ENCODE measurements at places on chromosomes 13 and 19. TPM values are rescaled to one million over a fixed set of nuclear protein-coding genes. Genes with fewer than 3 reads are reported as not detected.

GRCh38 chr19:2062389-2062729, 11.3 kb upstream of the MKNK2 start:
- no peaks in the 10 kb centered on the region for H3K36me3 ChIP-seq
- no peak for DNase-seq
- no peak overlapping the region for H3K27ac ChIP-seq
- no peaks in the 10 kb centered on the region for H3K27me3 ChIP-seq
- H3K4me3 ChIP-seq, result no peak overlapping the region

DNA sequence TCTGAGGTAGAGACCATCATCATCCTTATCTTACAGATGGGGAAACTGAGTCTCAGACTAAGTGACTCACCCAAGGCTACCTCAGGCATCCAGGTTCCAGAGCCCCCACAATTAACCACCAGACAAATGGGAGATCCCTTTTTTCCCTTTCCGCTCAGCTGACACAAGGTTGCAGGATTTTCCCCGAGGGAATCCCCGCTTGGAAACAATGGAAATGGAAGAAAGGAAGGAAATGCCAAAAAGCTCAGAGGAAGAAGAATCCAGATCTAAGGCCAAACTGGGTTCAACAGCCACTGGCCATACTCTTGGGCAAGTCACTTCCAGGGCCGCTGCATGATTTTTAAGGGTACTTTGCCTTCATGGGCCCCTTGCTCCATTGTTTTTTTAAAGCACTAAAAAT, 1.6 kb downstream of the ZNF71 start:
- H3K27me3 ChIP-seq, result no peaks in the 10 kb centered on the region
- H3K27ac ChIP-seq, result no peak overlapping the region
- H3K4me3 ChIP-seq, result no peak overlapping the region
- no peak for DNase-seq
- H3K4me1 ChIP-seq, result peaks cover 11% of the 10 kb centered on the region

GRCh38 chr13:112740502-112741131, 50.8 kb downstream of the ATP11A start:
- H3K4me1 ChIP-seq, result peaks cover 7% of the 10 kb centered on the region
- H3K4me3 ChIP-seq, result no peak overlapping the region
- peaks cover 6% of the 10 kb centered on the region for H3K27me3 ChIP-seq
- DNase-seq, result peak; percentile 55
- H3K36me3 ChIP-seq, result no peaks in the 10 kb centered on the region
- H3K27ac ChIP-seq, result no peak overlapping the region

FAM124A gene
- 1.1 TPM for total RNA-seq

GRCh38 chr19:50344661-50345318, 15.6 kb upstream of the KCNC3 start:
- no peak overlapping the region for H3K4me3 ChIP-seq
- no peaks in the 10 kb centered on the region for H3K27me3 ChIP-seq
- no peaks in the 10 kb centered on the region for H3K36me3 ChIP-seq
- no peaks in the 10 kb centered on the region for H3K4me1 ChIP-seq
- H3K27ac ChIP-seq, result no peak overlapping the region
- DNase-seq, result no peak

GRCh38 chr19:14135355-14135754, 1.0 kb downstream of the ASF1B start:
- H3K27me3 ChIP-seq, result no peaks in the 10 kb centered on the region
- DNase-seq, result no peak
- peak overlapping the region; percentile 68 for H3K4me3 ChIP-seq
- H3K4me1 ChIP-seq, result peaks cover 8% of the 10 kb centered on the region

ZNF99 gene
- not detected for total RNA-seq

- no peaks in the 10 kb centered on the region for H3K27me3 ChIP-seq
- DNase-seq, result peak; percentile 85
Observed at GRCh38 chr19:47682939-47683338, 30.3 kb upstream of the EHD2 start.

GRCh38 chr19:27657271-27658051, 1555.5 kb downstream of the UQCRFS1 start:
- H3K27me3 ChIP-seq, result no peaks in the 10 kb centered on the region
- H3K36me3 ChIP-seq, result no peaks in the 10 kb centered on the region
- H3K27ac ChIP-seq, result no peak overlapping the region
- H3K4me3 ChIP-seq, result no peak overlapping the region
- H3K4me1 ChIP-seq, result no peaks in the 10 kb centered on the region
- DNase-seq, result no peak

TJP3 gene
- total RNA-seq, result 2.0 TPM

CEACAM6 gene
- total RNA-seq, result not detected

GRCh38 chr19:29048873-29049272, 164.1 kb downstream of the UQCRFS1 start:
- no peaks in the 10 kb centered on the region for H3K4me1 ChIP-seq
- H3K27me3 ChIP-seq, result no peaks in the 10 kb centered on the region
- H3K36me3 ChIP-seq, result no peaks in the 10 kb centered on the region
- no peak overlapping the region for H3K4me3 ChIP-seq
- no peak overlapping the region for H3K27ac ChIP-seq
- DNase-seq, result no peak

GRCh38 chr13:32581177-32581786, 5.0 kb upstream of the PDS5B start:
- H3K36me3 ChIP-seq, result no peaks in the 10 kb centered on the region
- peaks cover 4% of the 10 kb centered on the region for H3K4me1 ChIP-seq
- peak; percentile 4 for DNase-seq
- no peak overlapping the region for H3K4me3 ChIP-seq
- no peak overlapping the region for H3K27ac ChIP-seq

DNA sequence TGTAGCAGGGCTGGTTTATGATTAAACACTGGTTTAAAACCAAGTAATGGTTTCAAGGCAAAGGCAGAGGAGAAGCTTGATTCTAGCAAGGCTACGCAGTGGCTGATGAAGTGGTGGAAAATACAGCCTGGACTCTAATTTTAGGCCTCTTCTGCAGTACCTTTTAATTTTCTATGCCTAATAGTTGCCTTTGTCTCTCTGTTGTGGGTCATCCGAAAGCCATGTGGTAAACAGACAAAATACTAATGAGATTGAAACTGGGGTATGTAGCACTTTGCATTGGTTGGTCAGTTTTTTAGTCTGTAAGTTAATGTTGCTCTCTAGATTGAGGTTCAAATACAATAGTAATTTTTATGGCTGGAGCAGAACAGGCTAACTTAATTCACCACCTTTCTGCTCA, 3.3 kb downstream of the LMO7 start:
- H3K4me3 ChIP-seq, result peak overlapping the region; percentile 95
- DNase-seq, result no peak
- no peaks in the 10 kb centered on the region for H3K27me3 ChIP-seq
- peaks cover 18% of the 10 kb centered on the region for H3K4me1 ChIP-seq
- peaks cover 16% of the 10 kb centered on the region for H3K36me3 ChIP-seq

DNA sequence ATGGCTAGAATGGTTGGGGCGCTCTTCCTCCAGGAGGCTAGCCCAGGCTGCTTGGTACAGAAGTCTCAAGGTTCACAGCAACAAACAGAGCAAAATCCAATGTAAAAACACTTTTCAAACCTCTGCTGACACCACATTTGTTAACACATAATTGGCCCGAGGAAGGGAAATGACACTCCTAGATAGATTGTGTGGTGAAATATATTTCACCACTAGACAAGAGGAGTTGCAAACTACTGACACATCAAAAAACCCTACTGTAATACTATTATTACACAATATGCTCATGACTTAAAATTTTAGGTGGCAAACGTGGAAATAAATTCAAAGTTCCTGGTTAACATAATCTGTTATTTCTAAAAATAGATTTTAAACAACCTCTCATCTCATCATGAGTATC, 643.6 kb downstream of the PCDH9 start:
- H3K36me3 ChIP-seq, result no peaks in the 10 kb centered on the region
- peak; percentile 41 for DNase-seq
- H3K4me3 ChIP-seq, result no peak overlapping the region
- no peak overlapping the region for H3K27ac ChIP-seq
- H3K27me3 ChIP-seq, result no peaks in the 10 kb centered on the region
- H3K4me1 ChIP-seq, result no peaks in the 10 kb centered on the region

TLE6 gene
- 0.11 TPM for total RNA-seq

CEACAM16 gene
- total RNA-seq, result 0.14 TPM

CAPS gene
- 7.2 TPM for total RNA-seq

PABPC3 gene
- 0.45 TPM for total RNA-seq

GRCh38 chr13:80141123-80141849, 199.6 kb downstream of the SPRY2 start:
- H3K27me3 ChIP-seq, result no peaks in the 10 kb centered on the region
- peak overlapping the region; percentile 54 for H3K27ac ChIP-seq
- no peaks in the 10 kb centered on the region for H3K36me3 ChIP-seq
- H3K4me3 ChIP-seq, result peak overlapping the region; percentile 12

GRCh38 chr13:47598340-47598911, 402.6 kb downstream of the SUCLA2 start:
- no peaks in the 10 kb centered on the region for H3K36me3 ChIP-seq
- no peaks in the 10 kb centered on the region for H3K27me3 ChIP-seq
- H3K4me1 ChIP-seq, result no peaks in the 10 kb centered on the region
- no peak overlapping the region for H3K4me3 ChIP-seq
- DNase-seq, result no peak
- no peak overlapping the region for H3K27ac ChIP-seq

ONECUT3 gene
- total RNA-seq, result not detected

- H3K27ac ChIP-seq, result no peak overlapping the region
- no peak overlapping the region for H3K4me3 ChIP-seq
- H3K27me3 ChIP-seq, result no peaks in the 10 kb centered on the region
- DNase-seq, result no peak
Observed at GRCh38 chr13:46106839-46107371, 2.1 kb upstream of the CPB2 start.

DNA sequence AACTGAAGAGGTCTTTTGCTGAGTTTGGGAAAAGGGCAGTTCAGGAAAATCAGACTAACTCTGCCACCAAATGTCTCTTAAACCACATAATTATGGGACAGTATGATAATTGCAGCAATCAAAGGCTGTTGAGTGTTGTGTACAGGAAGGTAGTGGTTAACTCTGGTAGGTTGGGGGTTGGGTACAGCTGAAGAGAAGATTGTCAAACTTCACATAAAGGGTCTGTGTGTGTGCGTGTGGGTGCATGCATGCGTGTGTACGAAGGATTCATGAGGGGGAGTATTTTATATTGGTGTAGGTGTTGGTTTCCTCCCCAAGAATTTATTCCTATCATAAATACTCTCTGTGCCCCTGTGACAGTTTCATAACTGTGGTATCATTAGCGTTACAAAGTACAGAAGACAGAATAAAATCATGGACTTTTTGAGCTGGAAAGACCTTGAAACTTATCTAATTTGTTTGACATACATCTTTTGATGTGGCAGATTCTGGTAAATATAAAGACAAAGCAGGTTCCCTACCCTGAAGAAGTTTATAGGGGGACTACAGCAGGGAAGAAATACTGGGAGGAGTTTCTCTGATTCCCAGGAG, 94.1 kb downstream of the PCCA start:
- no peak overlapping the region for H3K27ac ChIP-seq
- no peak for DNase-seq
- no peaks in the 10 kb centered on the region for H3K27me3 ChIP-seq
- H3K4me1 ChIP-seq, result no peaks in the 10 kb centered on the region
- no peaks in the 10 kb centered on the region for H3K36me3 ChIP-seq

DNA sequence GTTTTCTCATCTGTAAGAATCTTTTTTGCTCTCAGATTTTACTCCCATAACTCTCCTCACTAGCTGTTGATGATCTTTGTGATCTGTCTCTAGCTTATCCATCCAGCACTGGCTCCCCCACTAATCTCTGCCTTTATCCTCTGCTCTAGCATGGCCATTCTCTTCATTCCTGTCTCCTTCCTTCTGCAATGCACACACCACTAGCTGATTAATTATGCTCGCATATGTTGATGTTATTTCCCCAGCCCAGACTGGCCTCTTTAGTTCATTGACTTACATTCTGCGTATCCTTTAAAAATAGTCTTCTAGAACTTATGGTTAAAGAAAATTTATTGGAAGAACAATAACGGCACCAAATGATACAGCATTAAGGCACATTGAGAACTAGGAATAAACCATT, 52.5 kb downstream of the DGKH start:
- peaks cover 16% of the 10 kb centered on the region for H3K4me1 ChIP-seq
- no peak overlapping the region for H3K4me3 ChIP-seq
- H3K36me3 ChIP-seq, result no peaks in the 10 kb centered on the region
- no peak overlapping the region for H3K27ac ChIP-seq
- no peaks in the 10 kb centered on the region for H3K27me3 ChIP-seq
- no peak for DNase-seq

GRCh38 chr19:38713227-38713649, 31.0 kb downstream of the CAPN12 start:
- no peak for DNase-seq
- H3K4me3 ChIP-seq, result no peak overlapping the region
- no peak overlapping the region for H3K27ac ChIP-seq
- H3K4me1 ChIP-seq, result peaks cover 35% of the 10 kb centered on the region
- H3K36me3 ChIP-seq, result peaks cover 59% of the 10 kb centered on the region
- H3K27me3 ChIP-seq, result no peaks in the 10 kb centered on the region

GRCh38 chr19:14090509-14091080, at the start of gene SAMD1:
TSS of gene SAMD1 (minus strand) at chr19:14090751.
- H3K4me1 ChIP-seq, result peaks cover 13% of the 10 kb centered on the region
- peak within 1 kb of the TSS; percentile 66 for H3K4me3 ChIP-seq
- DNase-seq, result peak; percentile 72
- H3K27ac ChIP-seq, result peak within 1 kb of the TSS; percentile 6
- H3K27me3 ChIP-seq, result no peaks in the 10 kb centered on the region

SPRY2 gene
- total RNA-seq, result 56.2 TPM

SPACA7 gene
- not detected for total RNA-seq

F2RL3 gene
- total RNA-seq, result not detected

DNA sequence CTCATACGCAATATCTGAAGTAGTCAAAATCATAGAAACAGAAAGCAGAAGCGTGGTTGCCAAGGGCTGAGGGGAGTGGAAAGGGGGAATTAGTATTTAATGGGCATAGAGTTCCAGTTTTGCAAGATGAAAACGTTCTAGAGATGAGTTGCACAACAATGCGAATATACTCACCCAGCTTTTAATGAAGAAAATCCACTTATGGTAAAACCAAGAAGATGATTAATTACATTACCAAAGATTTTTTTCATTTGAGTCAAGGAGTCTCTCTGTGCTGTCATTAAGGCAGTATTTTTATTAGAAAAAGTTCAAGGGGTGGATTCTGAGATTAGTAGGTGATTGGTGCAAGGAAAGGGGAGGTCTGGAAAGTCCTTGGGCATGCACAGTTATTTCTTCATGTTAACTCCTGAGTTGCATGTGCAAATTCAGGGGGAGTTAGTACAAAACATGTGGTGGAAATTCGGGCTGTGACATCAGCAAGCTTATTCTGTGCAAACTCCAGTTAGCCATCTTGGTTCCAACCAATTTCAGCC, 6.9 kb upstream of the CBY2 start:
- no peak overlapping the region for H3K27ac ChIP-seq
- no peaks in the 10 kb centered on the region for H3K27me3 ChIP-seq
- no peak for DNase-seq
- H3K4me1 ChIP-seq, result no peaks in the 10 kb centered on the region
- H3K4me3 ChIP-seq, result no peak overlapping the region
- no peaks in the 10 kb centered on the region for H3K36me3 ChIP-seq

GRCh38 chr13:95858286-95859075, 181.5 kb downstream of the DNAJC3 start:
- peak; percentile 51 for DNase-seq
- no peak overlapping the region for H3K4me3 ChIP-seq
- no peaks in the 10 kb centered on the region for H3K27me3 ChIP-seq
- H3K4me1 ChIP-seq, result no peaks in the 10 kb centered on the region
- H3K36me3 ChIP-seq, result peaks cover 4% of the 10 kb centered on the region
- no peak overlapping the region for H3K27ac ChIP-seq

ERICH4 gene
- total RNA-seq, result not detected
